ENCODE measurements at places on chromosomes 6 and 20.

DNA sequence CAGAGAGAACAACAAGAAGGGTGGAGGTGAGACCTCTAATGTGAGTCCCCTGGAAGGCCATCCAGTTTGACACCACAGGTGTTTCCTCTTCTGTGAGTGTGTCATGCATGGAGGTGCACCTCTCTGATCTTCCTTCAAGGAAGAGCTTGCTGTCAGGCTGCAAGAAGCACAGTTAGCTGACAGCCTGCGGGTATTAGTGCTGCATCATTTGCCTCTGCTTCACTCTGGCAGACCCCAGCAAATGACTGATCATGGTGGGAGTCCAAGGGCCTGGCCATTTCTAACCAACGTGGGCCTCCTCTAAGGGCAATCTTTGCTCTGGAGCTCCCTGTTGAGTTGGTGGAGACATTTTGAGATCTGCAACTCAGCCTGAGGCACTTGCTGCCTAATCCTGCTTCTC lies 206.3 kb downstream of the EPHA7 start:
- DNase-seq = no peak

DNA sequence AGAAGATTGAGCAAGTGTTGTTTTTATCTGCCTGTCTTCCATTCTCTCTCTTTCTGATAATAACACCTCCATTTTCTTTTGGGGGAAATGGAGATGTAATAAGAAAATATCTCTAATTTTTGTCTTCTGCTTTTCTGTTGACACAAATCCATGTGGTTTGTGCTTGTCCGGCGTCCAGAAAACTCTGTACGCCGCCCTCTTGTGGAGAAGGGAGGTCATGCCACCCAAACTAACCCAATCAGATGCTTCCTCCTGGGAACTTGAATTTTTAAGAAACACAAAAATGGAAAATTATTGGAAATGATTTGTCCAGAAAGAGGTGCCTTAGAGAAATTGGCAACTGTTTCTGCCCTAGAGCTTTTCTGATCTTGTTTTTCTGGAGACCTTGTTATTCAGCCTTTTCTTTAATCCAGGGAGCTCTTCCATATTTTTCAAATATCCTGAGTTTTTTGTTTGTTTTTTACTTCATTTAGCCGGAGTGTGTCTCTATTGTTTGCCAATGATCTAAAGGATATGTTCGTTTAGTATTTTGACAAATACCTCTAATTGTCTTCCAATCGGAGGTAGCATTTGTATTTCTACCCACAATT lies 17.8 kb upstream of the FNDC1 start:
- no peak for DNase-seq

DNA sequence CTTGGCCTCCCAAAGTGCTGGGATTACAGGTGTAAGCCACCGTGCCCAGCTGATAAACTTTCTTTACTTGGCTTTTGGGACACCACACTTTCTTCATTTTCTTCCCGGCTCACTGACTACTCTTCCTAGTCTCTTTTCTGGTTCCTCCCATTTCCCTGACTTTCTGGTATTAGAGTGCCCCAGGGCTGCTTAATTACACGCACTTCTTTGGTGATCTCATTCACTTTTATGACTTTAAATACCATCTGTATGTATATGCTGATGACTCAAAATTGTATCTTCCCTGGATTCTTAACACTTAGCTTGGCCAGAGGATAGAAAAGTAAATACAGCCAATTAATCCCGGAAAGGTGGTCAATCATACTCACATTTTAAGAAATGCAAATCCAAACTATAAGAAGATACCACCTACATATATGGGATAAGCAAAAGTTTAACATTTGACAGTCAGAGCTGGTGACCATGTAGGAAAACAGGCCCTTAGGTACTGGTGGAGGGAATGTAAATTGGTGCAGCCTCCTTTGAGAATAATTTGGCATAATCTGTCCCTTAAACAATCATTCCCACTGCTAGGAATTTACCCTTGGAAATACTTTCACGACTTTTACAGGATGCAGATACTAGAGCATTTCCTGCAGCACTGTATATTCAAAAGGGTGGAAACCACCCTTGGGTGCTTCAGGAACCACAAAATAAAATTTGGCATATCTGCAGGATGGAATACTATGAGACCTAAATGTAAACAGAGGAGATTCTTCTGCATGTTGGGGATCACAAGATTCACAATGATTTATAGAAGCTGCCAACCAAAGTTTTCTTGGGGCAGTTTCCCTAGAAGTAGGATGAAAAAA lies 9.4 kb upstream of the NANP start:
- no peak for DNase-seq

DNA sequence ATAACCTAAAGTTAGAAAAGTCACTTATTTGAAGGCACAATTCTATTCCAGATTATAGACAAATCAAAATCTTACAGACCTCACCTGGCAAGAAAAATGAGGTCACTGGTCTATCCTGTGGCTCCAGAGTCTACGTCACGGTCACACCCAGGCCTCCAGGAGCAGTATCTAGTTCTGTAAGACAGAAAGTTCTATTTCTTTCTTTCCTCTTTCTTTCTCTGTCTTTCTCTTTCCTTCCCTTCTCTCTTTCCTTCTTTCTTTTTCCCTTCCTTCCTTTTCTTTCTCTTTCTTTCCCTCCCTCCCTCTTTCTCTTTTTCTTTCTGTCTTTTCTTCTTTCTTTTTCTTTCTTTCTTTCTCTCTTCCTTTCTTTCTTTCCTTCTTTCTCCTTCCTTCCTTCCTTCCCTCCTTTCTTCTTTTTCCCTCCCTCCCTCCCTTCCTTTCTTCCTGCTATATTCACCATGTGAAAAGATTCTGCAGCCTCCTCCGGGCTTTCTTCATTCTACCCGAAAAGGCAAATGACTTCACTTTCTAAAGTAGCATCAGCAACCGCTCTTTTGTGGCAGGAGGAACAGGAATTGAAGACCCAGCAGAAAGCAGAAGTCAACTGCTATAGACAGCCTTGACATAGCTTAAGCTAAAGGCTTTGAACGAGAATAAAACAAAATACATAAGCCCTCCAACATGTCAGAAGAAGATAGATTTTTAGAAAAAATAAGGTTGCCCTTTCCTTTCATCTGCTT lies 83.9 kb upstream of the SIRPG start:
- no peak for DNase-seq

- DNase-seq = no peak
Observed at GRCh38 chr6:3013486-3013885, 13.8 kb downstream of the NQO2 start.

DNA sequence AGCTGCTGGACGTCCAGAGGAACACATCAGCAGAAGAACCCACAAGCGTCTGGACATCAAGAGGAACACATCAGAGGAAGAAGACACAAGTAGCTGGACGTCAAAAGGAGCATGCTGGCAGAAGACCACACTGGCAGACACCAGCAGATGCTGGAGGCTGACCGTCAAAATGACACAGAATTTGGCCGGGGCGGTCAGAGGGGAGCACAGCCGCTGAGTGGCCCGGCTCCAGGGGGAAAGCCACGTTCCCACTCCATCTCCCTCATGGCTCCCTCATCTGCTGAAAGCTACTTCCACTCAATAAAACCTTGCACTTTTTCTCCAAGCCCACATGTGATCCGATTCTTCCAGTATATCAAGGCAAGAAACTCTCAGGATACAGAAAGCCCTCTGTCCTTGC lies 283.6 kb downstream of the PTPRT start:
- no peak for DNase-seq

- DNase-seq = no peak
Observed at GRCh38 chr20:34110745-34111641, 1.1 kb downstream of the EIF2S2 start.
